ENCODE measurements at places on chromosomes 16 and 17. TPM values are rescaled to one million over a fixed set of nuclear protein-coding genes. Genes with fewer than 3 reads are reported as not detected.

DNA sequence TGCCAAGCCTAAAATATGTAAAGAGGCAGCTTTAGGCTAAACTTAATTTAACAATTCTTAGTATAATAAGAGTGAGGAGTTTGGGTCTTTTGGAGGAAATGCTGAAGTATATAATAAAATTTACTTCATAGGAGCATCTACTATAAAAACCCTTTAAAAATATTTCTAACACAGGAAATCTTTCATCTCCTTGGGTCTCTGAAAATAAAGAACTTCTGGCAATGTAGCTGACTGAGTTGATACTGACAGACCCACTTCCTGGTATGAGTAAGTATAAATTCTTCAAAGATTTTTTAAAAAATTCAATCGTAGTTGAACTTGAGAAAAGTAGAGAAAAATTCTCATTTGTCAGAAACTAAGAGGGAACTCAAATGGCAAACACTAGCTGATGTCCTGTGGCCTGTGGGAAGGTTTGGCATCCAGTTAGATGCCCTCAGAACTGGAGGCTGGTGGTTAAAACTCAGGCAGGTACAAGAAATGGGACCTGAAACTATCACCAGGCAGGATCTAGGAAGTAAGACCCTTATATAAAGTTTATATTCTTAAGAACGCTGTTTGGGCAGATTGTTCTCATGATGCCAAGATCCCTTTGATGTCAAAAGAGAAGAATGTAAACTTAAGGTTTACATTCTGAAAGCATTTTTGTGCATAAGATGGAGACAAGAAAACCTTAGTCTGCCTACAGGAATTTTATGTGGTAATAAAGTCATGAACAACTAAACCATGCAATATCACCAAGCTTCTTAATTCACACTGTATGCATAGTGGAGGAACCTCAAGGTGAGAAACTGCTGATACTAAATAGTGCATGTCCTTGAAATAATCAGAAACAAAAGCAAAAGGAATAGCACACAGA, 6.2 kb downstream of the KRTAP4-6 start:
- DNase-seq = no peak

- no peak for DNase-seq
Measured at GRCh38 chr17:61736438-61736837, 126.9 kb downstream of the BRIP1 start.

- DNase-seq = no peak
Measured at GRCh38 chr16:51166091-51166490, 15.0 kb upstream of the SALL1 start.

DNA sequence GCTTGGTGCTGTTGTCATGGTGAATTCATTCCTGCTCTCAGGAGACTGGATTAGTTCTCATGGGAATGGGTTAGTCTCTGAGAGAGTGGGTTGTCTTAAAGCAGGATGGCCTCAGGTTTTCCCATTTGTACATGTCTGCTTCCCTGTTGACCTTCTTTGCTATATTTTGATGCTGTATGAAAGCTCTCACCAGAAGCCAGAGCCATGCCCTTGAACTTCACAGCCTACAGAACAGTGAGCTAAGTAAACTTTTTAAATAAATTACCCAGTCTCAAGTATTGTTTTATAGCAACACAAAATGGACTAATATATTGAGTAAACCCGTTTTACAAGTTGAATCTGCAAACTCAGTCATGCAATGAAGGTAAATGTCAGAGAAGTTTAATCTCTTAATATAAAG, 66.8 kb downstream of the CDRT15 start:
- no peak for DNase-seq

DNA sequence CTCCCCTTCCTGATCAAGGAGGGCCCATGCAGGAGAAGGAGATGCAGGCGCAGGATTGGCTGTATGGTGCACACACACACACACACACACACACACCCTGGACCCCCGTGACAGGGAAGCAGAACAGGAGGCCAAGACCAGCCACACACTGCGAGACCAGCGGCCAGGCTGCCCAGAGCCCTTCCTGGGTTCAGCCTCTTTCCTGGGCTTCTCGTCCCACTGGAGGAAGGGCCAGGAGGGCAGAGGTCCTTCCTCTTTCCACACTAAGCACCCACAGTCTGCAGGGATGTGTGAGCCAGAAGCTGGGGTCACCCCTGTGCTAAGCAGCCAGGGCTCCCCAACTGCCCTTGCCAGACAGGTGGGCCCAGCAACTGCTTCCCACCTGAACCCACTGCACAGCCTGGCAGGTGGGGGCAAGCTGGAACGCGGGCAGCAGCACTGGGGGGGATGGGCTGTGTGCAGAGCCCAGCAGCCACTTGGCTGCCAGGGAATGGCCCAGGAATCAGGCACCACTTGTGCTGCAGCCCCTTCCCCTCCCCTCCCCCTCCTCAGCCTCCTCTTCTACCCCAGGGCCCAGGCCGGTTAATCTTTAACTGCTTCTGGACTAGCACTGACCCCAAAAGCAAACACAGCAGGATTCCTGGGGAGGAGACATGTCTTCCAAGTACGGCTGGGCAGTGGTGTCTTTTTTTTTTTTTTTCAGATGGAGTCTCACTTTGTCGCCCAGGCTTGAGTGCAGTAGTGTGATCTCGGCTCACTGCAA, 44.6 kb upstream of the SLC38A10 start:
- DNase-seq = no peak

- DNase-seq = no peak
Measured at GRCh38 chr16:84043486-84044117, 1.0 kb upstream of the SLC38A8 start.

- DNase-seq = no peak
Measured at GRCh38 chr17:14458724-14459123, 157.8 kb downstream of the HS3ST3B1 start.

- DNase-seq = no peak
Measured at GRCh38 chr17:81380131-81380530, 15.1 kb upstream of the BAHCC1 start.

DNA sequence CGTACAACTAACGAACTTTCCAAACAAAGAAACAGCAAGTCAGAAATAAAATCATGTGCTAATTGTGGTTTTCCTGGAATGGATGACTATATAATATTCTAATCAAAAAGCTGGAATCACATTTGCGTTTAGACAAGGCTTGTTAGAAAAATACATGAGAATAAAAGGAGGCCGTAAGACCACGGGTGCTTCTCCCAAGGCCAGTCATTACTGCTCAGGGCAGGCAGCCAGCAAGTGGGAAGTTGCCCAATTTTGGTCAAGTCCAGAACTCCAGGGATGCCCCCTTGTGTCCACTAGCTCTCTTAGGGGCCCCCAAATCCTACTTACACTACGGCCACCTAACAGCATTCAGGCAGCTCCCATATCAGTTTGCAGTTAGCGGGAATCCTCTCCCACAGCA, 25.9 kb upstream of the LYRM9 start:
- DNase-seq = no peak

DNA sequence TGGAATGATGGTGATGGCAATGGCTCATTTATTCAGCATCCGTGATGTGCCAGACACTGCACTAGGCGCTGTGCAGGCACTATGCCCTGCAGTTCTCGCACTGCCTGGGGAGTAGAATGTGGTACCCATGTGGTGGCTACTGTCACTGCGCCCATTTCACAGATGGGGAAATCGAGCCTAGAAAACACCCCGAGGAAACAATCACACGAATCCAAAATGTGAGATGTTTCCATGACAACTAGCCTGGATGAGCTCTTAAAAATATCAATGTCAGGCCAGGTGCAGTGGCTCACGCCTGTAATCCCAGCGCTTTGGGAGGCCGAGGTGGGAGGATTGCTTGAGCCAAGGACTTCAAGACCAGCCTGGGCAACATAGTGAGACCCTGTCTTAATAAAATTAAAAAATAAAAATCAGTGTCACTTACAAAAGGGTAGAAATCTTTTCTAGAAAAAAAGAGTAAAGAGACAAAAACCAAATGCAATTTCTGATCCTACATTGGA, 57.9 kb upstream of the TNRC6A start:
- no peak for DNase-seq

- peak; percentile 73 for DNase-seq
Measured at GRCh38 chr17:63178530-63178929, 212.5 kb downstream of the TANC2 start.

GRCh38 chr16:60142619-60143347, 1408.7 kb upstream of the GOT2 start:
- no peak for DNase-seq

GRCh38 chr16:54053891-54054820, 232.4 kb downstream of the IRX3 start:
- no peak for DNase-seq

DNA sequence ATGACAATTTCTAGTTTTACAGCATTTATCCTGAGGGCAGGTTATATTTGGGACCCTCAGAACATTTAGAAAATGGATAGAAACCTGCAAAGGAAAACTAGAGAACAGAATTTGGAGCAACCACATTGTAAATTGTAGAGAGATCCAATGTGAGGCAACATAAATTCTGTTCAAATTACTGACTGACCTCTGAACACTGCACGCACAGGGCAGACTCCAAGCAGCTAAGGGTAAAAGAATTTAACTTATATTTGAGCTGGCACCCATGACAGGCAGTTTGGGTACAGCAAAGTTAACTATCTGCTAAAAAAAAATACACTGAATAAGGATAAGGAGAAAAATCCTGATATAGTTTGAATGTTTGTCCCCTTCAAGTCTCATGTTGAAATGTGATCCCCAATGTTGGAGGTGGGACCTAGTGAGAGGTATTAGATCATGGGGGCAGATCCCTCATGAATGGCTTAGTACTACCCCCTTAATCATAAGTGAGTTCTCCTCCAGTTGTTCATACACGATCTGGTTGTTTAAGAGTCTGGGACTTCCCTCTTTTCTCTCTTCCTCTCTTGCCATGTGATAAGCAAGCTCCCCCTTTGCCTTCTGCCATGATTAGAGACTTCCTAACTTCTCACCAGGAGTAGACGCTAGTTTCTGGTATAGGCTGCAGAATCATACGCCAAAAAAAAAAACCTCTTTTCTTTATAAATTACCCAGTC, 75.7 kb downstream of the FBXL20 start:
- no peak for DNase-seq

DNA sequence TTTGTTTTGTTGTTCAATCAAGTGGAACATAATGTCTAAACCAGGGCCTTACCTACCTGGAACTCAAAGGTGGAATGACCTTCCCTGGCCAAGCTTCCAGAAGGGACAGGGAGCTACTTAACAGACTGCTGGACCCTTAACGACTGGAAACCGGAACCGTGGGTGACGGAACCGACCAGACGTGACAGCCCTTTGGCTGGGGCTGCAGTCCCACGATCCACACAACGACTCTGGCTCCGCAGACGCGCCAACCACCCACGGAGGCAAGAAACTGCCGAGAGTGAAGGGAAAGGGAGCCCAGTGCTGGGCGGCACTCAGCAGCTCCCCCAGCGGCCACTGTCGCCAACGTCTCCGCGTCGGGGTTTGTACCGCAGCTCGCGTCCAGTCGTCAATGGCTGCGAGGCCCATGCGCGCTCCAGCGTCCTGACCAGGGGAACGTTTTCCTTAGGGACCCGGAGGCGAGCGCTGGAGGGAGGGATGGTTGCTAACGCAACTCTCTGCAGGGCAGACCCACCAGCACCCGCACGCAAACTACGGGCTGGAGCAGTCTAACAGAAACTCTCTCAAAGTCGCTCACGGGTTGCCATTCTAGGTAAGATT, 5.5 kb upstream of the KIF22 start:
- DNase-seq = peak; percentile 69

GRCh38 chr16:58026705-58027160, 1.2 kb downstream of the MMP15 start:
- DNase-seq = no peak

- no peak for DNase-seq
Measured at GRCh38 chr17:63988741-63989621, 9.2 kb upstream of the PRR29 start.

DNA sequence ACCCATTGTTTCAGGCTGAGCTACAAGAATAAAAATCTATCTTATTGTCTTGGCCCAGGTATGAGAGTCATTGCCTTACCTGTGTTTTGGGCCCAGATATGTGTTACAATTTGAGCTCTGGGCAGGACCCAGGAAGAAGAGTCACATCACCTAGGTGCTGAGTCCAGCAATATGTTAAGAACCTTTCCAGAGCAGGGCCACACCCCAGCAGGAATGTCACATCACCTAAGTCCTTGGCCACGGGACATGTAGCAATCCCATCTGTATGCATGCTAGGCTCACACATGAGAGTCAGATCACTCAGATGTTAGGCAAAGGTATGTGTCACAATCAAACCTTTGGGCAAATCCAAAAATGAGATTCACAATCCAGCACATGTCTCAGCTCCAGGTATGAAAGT, 2103.5 kb downstream of the TP53TG3F start:
- DNase-seq = no peak

DNA sequence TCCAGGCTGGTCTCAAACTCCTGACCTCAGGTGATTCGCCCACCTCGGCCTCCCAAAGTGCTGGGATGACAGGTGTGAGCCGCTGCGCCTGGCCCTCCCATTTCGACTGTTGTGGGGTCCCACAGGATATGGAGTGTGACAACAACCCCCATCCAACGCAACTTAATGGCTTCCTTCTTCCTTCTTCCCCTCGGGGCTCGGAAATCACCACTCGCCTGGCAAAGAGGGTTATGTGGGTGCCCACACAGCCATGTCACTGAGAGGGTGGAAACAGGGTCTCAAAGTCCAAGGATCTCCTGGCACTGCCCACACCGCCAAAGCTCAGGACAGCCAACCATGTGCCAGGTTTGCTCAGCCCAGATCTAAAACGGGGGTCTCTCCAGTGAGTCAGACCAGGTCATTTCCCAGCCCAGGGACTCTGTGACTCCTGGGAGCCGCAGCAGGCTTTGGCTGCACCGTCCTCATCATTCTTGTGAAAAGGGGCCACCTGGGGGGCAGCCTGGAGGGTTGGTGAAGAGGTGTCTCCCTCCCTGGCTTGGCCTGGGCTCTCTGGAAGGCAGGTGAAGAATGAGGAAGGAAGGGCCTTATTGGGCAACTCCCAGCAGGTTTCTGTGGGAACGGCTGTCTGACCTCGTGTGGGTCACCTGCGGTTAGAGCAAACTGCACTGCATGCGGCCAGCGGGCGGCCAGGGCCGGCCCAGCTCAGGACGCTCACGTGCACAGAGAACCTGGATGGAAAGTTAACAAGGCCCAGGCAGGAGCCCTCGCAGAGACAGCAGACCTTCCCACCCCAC, 25.3 kb upstream of the LITAF start:
- DNase-seq = no peak

DNA sequence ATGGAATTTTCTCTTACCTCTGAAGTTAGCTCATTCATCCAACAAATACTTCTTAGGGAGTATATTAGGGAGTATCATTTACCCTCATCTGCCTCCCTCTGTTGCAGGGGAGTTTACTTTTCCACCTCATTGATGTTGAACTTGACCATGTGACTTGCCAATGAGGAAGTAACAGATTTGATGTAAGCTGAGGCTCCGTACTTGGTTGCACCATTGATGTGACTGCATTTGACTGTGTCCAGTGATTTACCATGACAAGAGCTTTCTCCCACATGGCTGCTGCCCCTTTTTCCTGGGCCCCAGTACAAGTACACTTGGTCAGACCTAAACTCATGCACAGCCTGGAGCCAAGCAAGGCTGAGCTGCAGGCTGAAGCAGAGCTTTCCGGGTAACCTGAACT, 81.6 kb upstream of the HS3ST2 start:
- no peak for DNase-seq

GRCh38 chr16:6034511-6034910, 936.9 kb upstream of the EEF2KMT start:
- DNase-seq = no peak

CDH11 gene
- total RNA-seq = 265 TPM

CD19 gene
- not detected for total RNA-seq

EFCAB13 gene
- 3.9 TPM for total RNA-seq

GDPD3 gene
- total RNA-seq = 0.43 TPM

KRT12 gene
- not detected for total RNA-seq

SLFN14 gene
- total RNA-seq = not detected

TMEM220 gene
- total RNA-seq = 3.5 TPM

ARHGDIG gene
- not detected for total RNA-seq
